ENCODE measurements at places on chromosomes 12 and 14. TPM values are rescaled to one million over a fixed set of nuclear protein-coding genes. Genes with fewer than 3 reads are reported as not detected.

DNA sequence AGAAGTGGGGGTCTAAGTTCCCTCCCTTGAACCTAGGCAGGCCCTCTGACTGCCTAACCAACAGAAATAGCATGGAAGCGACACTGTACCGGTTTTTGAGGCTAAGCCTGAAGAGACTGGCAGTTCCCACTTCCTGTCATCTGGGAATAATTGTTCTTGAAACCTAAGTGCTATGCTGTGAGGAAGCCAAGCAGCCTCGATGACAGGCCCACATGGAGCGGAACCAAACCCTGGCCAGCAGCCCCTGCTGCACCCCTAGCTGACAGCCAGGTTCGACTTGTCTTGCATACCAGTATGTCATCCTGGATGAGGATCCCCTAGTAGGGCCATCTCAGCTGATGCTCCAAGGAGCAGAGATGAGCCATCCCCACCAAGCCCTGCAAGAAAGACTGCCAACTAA lies 6.4 kb upstream of the GPR68 start:
- DNase-seq, result no peak

GRCh38 chr12:89568484-89568883 lies 42.6 kb upstream of the POC1B start:
- DNase-seq, result no peak

DNA sequence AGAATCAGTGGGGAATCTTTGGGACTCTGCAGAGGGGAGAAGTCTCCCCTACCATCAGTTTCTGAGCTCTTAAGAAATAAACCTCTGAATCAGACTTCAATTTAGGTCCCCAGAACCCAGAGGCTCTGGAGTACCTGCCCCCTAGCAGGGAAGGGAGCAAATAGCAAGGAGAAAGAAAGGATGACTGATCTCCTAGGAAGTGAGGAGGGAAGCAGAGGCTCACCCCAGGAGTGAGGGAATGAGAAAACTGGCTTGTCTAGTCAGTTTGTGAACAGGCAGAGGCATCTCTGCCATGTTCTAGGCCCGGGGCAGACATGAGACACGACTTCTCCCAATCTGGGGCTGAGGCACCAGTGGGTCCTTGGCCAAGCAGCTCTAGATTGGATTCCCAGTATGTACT lies 24.3 kb upstream of the SMUG1 start:
- DNase-seq, result no peak

SLCO1C1 gene
- 1.2 TPM for total RNA-seq

WNT5B gene
- 2.9 TPM for total RNA-seq
